ENCODE measurements at places on chromosomes 3 and 15. TPM values are rescaled to one million over a fixed set of nuclear protein-coding genes. Genes with fewer than 3 reads are reported as not detected.

DNA sequence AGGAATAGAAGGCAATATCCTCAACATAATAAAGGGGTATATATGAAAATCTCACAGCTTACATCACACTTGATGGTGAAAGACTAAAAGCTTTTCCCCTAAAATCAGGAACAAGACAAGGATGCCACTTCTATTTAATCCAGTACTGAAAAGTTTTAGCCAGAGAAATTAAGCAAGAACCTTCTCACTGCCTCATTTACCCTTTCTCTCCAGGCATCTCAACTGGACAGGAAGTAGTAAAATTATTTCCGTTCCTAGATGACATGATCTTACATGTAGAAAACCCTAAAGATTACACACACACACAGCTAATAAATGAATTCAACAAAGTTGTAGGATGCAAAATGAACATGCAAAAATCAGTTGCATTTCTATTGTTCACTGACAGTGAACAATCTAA, 11.2 kb downstream of the SCAP start:
- no peak for DNase-seq

DNA sequence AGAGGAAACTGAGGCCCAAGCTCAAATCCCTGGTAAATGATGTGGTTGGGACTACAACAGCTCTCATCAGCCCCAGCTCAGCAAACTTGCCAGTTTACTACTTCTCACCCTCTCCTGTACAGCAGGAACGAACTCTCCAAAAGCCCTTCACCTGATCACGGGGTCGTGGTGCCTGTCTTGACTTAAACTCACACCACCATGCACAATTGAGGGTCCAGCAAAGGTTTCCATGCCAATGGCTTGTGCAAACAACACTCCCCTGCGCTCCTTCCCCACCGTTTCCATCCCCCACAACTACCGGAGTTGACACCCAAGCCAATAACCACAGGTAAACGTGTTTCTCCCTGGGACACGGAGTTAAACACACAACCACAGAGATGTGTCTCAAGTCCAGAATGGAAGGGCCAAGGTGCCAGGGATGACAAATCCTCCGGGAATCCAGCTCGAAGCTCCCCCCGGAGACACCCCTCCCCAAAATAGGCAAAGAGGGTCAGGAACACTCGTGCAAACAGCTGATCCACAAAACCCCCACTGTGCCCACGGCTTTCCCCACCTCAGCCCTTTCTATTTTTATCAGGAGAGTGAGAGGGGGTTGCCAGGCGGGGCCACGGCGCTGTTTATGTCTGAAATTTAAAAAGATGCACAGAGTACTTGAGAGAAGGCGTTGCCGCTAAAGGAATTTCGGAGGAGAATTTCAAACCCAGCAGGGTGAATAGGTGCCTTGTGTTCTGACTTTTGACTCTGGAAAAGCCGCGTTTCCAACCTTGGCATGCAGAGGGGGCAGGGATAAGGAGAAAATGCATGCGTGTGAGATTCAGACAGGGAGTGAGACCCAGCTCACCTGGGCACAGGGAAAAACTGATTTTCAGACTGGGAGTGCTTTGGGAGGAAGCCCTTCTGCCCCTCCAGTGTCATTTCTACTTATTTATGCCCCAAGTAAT, 10.6 kb upstream of the ACAN start:
- no peak for DNase-seq

- DNase-seq = no peak
These were observed 560.8 kb upstream of the TBL1XR1 start for GRCh38 chr3:177758126-177758525.

GRCh38 chr3:67808906-67809305, 154.5 kb upstream of the SUCLG2 start:
- DNase-seq = no peak

- no peak for DNase-seq
These were observed 216.9 kb upstream of the DCBLD2 start for GRCh38 chr3:99118381-99118780.

DNA sequence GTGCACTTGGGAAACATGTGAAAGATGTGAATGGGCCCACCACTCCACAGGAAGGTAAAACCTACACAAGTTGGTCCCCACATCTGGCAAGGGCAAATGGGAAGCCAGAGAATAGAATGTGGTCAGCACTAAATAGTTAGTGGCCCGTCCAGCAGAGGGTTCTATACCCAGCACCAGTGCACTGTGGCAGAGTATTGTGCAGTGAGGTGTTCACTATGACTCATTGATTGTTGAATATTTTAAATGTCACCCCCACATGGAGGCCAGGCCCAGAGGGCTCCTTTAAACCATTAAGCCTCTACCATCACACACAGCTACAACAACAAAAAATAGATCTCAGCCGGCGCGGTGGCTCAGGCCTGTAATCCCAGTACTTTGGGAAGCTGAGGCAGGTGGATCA, 11.7 kb downstream of the FRMD5 start:
- DNase-seq = no peak

GRCh38 chr15:31255176-31255510, 71.5 kb upstream of the KLF13 start:
- no peak for DNase-seq

DNA sequence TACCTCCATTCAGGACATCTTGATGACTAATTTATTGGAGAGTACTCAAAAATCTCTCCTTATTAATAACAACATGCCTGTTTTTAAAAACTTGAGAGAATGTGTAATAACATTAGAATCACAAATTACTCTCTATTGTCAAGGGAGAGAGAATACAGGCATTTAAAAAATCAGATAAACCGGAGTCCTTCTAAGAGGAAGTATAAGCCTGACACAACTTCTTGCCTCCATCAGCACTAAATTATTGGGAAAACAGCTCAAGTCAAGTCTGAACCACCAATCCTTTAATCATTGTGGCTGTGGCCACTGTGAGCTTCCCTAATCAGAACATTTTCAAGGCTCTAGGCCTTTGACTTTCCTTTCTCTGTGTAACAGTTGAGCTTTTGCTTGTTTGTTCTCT, 38.0 kb downstream of the SSR3 start:
- no peak for DNase-seq

- DNase-seq = no peak
These were observed 47.3 kb downstream of the WWTR1 start for GRCh38 chr3:149610351-149611105.

DNA sequence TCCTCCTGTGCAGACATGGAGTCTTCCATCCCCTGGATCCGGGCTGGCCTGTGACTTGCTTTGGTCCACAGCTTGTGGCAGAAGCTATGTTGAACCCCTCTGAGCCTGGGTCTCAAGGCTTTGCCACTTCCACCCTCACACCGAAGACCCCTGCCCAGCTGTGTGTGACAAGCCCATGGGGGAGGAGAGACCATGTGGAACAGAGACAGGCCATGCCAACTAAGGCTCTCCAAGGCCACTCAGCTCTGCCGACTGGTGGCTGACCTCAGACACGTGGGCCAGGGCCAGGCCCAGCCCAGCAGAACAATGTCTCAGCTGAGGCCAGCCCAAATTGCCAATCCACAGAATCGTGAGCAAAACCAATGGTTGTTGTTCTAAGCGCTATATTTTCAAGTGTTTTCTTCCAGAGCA, 16.4 kb upstream of the CFAP100 start:
- DNase-seq = no peak

DNA sequence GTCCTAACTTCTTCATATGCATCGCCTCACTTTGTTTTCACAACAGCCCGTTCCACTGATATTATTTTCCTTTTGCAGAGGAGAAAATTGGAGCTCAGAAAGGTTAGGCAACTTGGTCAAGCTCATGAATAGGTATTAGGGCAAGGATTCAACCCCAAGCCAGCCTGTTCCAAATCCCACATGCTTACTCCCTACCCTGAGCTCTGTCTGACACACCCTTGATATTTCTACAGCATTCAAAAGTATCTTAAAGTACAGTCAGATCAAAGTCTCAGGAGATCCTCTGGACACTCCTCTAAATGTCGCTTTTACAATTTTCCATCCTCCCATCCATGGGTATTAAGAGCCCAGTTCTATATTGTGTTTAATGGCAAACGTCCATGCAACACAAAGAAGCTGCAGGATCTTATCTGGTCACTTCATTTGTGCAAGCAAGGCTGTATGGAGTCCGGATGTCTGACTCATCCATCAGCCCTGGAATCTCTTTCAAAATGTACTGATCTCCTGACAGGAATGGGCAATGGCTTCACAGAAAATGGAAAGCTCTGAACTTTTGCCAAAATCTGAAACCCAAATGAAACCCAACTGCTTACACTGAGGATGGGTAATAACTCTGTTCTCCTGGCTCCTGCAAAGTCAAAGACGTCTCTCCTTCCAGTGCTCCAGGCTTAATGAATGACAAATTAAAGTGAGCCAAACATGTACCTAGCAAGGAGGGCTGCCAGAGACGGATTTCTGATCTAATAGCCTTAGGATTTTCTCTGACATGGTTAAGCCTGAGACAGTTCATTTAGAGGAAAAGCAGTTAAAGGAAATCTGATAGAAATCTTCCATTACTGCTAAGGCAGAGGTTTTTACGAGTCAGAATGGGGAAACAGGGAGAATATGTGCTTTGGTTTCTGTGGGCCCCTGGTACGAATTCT, 230.9 kb upstream of the RORA start:
- DNase-seq = no peak

DNA sequence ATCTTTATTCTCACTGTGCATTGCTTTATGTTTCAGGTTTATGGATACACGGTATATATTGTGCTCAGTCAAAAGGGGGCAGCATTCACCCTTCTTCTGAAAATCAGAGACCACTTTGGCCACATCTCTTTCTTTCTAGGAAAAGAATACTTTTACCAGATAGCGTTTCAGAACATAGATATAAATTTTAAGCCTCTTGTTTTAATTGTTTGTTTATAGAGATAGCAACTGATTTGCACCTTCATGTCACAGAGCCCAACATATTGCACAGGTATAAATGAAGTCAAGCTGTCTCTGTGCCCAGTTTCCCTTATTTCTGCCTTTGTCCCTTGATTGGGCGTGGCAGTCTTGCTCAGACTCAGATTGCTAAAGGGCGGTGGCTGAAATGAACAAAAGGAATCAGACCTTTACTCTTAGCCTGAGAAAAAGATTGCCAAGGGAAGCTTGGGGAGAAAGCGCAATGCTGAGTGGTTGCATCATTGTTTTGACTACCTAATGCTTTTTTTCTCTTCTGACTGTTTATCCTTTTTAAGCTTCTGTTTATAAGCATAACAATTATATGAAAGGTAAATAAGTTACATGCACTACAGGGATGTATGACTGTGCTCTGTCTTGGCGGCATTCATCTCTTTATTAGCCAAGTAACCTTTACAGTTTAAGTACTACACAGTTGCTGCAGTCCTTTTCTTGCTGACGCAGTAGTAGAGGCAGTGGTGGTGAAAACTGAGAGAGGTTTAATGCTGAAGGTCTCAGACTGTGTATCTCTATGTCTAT, 70.8 kb upstream of the ZBTB20 start:
- DNase-seq = no peak

- DNase-seq = no peak
These were observed 51.0 kb upstream of the ATP1B3 start for GRCh38 chr3:141825216-141826011.

GRCh38 chr3:23676093-23676492, 129.7 kb upstream of the UBE2E1 start:
- no peak for DNase-seq

- no peak for DNase-seq
These were observed 5.5 kb downstream of the FGF7 start for GRCh38 chr15:49428409-49429095.

- DNase-seq = no peak
These were observed 5.8 kb downstream of the RBMS3 start for GRCh38 chr3:29286478-29287240.

DNA sequence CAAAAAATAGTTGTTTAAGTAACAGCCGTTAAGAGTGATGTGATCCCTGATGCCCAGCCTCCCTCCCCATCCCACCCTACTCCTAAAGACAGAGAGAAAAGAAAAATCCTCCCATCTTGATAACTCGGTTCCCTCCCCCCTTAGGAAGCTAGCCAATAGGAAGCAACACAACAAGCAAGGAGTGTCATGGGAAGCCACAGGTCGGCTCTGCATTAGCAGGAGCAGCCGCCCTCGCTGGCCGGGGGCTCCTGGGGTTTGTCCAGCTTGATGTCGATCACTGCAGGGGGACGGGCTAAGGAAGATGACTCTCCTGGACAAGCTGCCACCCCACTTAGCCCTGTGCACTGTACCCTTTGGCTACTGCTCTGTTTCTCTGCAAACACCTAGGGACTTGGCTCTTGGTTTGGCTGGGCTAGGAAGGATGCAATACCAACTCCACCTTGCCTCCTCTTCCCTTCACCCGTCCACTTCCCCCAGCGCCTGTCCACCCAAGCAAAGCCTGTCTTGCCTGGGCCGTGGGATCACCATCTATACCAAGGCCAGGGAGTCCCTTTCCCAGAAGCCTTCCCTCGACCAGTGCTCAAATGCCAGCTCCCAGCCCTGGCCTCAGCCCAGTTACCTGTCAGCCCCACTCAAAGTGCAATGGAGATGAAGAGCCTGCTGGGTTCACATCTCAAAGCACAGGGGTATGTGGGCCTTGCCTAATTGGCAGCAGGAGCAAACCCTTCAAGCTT, 23.1 kb downstream of the SRPRB start:
- peak; percentile 1 for DNase-seq

GRCh38 chr3:73772076-73772886, 147.5 kb upstream of the PDZRN3 start:
- no peak for DNase-seq

GRCh38 chr15:25246641-25247406, 192.0 kb downstream of the UBE3A start:
- peak; percentile 10 for DNase-seq

- DNase-seq = no peak
These were observed 62.8 kb upstream of the CLDN18 start for GRCh38 chr3:137947117-137947516.

DNA sequence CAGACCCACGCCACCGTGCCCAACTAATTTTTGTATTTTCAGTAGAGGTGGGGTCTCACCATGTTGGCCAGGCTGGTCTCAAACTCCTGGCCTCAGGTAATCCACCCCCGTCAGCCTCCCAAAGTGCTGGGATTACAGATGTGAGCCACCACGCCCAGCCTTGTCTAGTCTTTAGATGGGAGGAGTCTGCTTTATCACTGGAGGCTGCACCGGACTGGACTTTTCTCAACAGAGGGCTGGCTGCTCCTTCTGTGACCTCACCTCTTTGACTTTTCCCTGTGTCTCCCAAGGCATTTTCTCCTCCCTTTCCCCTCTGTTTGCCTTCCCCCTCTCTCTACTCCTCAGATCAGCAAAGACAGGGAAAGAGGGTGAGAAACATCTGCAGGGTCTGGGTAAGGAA, 28.5 kb downstream of the SLCO2A1 start:
- no peak for DNase-seq

- DNase-seq = no peak
These were observed 3.2 kb upstream of the FBXL22 start for GRCh38 chr15:63593705-63594671.

DNASE1L3 gene
- total RNA-seq = 0.44 TPM

CRTC3 gene
- 36.2 TPM for total RNA-seq

WDR53 gene
- 4.9 TPM for total RNA-seq

All from breast epithelium (tissue), 4 donors.